ENCODE measurements at places on chromosomes 2 and 18. TPM values are rescaled to one million over a fixed set of nuclear protein-coding genes. Genes with fewer than 3 reads are reported as not detected.

The FHL2 gene
- total RNA-seq = 72.8 TPM

The SLC35F5 gene
- total RNA-seq = 55.5 TPM

The DLX2 gene
- total RNA-seq = not detected

The RETSAT gene
- 74.7 TPM for total RNA-seq

All from tibial nerve (tissue), 4 donors.